H1 (cell line): ENCODE measurements at places on chromosomes 2 and 18.
A peak's percentile ranks its signal among the peaks of the same experiment; 100 is the strongest.

DNA sequence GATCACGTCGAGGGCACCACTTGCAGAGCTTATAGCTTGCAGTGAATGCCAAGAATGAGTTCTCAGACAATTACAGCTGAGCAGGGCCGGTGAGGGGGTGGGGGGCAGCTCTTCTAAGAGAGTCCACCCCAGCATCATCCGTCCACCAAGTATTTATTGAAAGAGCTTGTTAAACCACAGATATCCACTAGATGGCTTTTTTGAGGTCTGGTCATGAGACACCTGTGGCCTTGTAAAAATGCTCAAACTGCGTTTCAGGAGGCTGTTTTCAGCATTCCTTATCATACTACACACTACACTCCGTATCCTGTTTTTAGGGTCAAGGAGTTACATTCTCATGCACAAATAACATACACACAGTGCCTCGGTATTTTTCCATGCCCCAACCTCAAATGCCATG is 51.5 kb downstream of the DNAJC10 start:
- H3K27me3 ChIP-seq, result no peaks in the 10 kb centered on the region
- H3K4me3 ChIP-seq, result no peak overlapping the region
- no peak overlapping the region for H3K27ac ChIP-seq
- H3K4me1 ChIP-seq, result no peaks in the 10 kb centered on the region
- peaks cover 25% of the 10 kb centered on the region for H3K36me3 ChIP-seq

DNA sequence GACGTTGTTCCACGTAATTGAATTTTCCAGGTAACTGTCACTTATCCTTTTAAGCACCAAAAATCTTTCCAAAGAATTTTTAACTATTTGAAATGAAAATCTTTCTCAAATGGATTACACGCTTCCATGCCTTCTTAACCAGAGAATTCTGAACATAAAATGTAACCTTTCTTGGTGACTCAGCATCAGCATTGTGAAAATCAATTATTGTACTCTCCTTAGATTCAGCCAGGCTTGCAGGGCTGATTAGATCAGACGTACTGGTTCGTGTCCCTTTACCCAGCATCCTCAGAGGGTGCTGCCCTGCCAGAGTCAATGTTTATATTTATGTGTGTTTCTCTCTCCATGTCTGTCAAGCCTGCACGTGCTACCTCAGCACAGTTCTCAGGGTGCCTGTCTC is 623.9 kb downstream of the CNTNAP5 start:
- H3K27me3 ChIP-seq, result no peaks in the 10 kb centered on the region
- no peak overlapping the region for H3K27ac ChIP-seq
- DNase-seq, result no peak
- H3K36me3 ChIP-seq, result no peaks in the 10 kb centered on the region

DNA sequence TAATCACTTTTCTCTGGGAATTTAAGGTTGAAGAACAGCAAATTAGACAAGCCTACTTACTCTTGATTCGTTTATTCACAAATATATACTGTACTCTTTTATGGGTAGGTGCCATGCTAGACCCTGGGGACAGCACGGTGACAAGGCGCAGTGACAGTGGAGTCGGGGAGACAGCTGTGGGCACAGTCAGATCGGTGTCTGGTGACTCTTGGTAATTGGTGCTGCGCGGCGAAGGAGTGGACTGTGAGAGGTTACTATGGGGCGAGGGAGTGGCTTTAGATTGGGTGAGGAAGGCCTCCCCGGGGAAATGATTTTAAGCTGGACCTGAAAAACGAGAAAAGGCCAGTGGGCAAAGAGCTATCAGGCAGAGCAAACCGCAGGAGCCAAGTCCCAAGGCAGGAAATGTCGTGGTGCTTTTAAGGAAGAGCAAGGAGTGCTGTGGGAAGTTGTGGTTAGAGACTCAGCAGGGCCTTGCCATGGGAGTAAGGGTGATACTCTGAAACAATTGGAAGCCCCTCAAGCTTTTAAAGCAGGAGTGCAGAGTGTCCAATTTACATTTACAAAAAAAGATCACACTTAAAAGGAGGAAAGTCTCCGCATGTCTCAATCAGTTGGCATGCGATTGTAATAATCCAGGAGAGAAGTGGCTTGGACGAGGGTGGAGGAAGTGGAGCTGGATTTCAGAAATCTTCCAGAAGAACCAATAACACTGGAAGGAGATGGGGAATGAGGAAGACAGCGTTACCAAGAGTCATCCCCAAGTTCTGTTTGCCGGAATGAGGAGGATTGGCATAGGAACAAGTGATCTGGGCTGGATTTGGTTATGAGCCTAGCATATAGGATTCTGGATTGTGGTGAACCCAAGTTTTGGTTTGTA is 36.1 kb upstream of the TXNDC2 start:
- no peak overlapping the region for H3K27ac ChIP-seq
- no peak for DNase-seq
- no peaks in the 10 kb centered on the region for H3K36me3 ChIP-seq
- no peak overlapping the region for H3K4me3 ChIP-seq

DNA sequence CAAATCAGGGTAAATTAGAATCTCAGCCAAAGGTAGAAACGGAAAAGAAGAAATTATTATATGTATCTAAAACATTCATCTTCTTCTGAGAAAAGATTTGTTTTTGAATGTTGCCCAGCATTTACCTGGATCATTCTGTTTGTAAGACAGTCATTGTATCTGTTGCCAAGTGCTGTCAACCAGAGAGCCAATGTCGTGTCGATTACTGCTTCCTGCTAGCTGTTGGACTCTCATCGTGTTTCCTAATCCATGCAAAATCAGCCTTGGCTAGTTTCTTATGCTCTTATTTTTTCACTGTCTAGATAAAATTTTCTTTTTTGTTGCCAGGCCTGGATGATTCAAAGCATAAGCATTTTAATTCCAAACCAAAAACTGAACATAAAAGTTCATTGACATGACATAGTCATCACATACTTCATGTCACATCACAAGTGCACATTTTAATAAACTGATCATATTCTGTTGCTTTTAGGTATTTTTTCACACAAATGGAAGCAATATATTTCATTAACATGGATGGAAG is 202.3 kb downstream of the KCNH7 start:
- H3K4me3 ChIP-seq, result no peak overlapping the region
- H3K4me1 ChIP-seq, result no peaks in the 10 kb centered on the region
- no peaks in the 10 kb centered on the region for H3K36me3 ChIP-seq
- H3K27me3 ChIP-seq, result no peaks in the 10 kb centered on the region

GRCh38 chr2:112255875-112256274 is 1.0 kb upstream of the ZC3H8 start:
- H3K27me3 ChIP-seq, result no peaks in the 10 kb centered on the region
- no peaks in the 10 kb centered on the region for H3K4me1 ChIP-seq
- H3K4me3 ChIP-seq, result no peak overlapping the region
- H3K36me3 ChIP-seq, result no peaks in the 10 kb centered on the region

DNA sequence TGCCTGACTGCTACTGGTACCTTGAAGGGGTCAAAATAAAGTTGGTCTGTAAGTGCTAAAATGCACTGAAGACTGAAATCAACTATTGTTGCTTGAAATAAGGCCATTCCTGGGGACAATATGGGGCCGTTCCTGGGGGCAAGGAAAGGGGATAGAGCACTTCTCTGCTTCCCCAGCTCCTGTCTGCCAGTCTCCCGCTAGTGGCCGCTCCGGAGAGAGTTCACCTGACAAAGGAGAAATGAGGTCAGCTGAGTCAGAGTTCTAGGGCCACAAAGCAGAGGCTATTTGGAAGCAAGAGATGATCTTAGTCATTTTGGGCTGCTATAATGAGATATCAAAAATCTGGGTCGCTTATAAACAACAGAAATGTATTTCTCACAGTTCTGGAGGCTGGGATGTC is 345.9 kb downstream of the TSN start:
- no peak for DNase-seq
- no peaks in the 10 kb centered on the region; the same call in 1 of the 2 replicates for H3K4me1 ChIP-seq
- no peaks in the 10 kb centered on the region for H3K36me3 ChIP-seq
- no peak overlapping the region for H3K4me3 ChIP-seq

DNA sequence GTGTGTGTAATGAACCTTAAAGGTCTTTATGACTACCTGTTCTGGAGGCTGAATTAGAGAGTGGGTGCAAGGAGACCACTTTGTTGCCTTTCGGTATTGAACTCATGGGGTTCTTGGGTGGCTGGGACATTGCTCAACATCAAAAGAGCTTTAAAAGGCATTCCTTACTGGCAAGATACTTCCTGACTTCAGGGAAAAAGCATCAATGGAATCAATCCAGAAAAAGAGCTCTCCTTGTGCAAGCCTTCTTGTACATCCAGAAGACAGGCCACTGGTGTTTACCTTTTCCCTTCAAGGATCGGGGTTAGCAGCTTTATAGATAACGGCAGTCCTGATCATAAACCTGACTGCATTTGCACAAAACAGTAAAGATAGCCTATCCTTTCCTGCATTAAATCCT is 9.5 kb downstream of the PNO1 start:
- H3K27ac ChIP-seq, result no peak overlapping the region
- no peaks in the 10 kb centered on the region for H3K27me3 ChIP-seq
- peaks cover 30% of the 10 kb centered on the region for H3K36me3 ChIP-seq
- DNase-seq, result no peak
- no peak overlapping the region for H3K4me3 ChIP-seq

GRCh38 chr2:14554849-14555545 is 77.5 kb upstream of the LRATD1 start:
- H3K27ac ChIP-seq, result no peak overlapping the region
- H3K4me1 ChIP-seq, result no peaks in the 10 kb centered on the region
- no peak for DNase-seq
- no peak overlapping the region for H3K4me3 ChIP-seq

GRCh38 chr2:75348307-75348706 is 149.0 kb upstream of the TACR1 start:
- DNase-seq, result no peak
- H3K4me1 ChIP-seq, result peaks cover 11% of the 10 kb centered on the region
- H3K27ac ChIP-seq, result no peak overlapping the region
- H3K4me3 ChIP-seq, result no peak overlapping the region
- H3K27me3 ChIP-seq, result no peaks in the 10 kb centered on the region
- no peaks in the 10 kb centered on the region for H3K36me3 ChIP-seq

GRCh38 chr2:221792971-221793521 is 220.9 kb upstream of the EPHA4 start:
- no peak overlapping the region for H3K4me3 ChIP-seq
- H3K27ac ChIP-seq, result peak overlapping the region; percentile 13; the same call in 1 of the 2 replicates
- no peaks in the 10 kb centered on the region for H3K36me3 ChIP-seq
- H3K4me1 ChIP-seq, result peaks cover 17% of the 10 kb centered on the region; the same call in 1 of the 2 replicates
- DNase-seq, result peak; percentile 58
- H3K27me3 ChIP-seq, result no peaks in the 10 kb centered on the region

- no peak overlapping the region for H3K27ac ChIP-seq
- H3K4me1 ChIP-seq, result no peaks in the 10 kb centered on the region
- no peak for DNase-seq
- H3K27me3 ChIP-seq, result no peaks in the 10 kb centered on the region
These were observed 544.4 kb upstream of the DSEL start for GRCh38 chr18:68060871-68061270.

- H3K27me3 ChIP-seq, result no peaks in the 10 kb centered on the region
- DNase-seq, result no peak
- no peak overlapping the region for H3K4me3 ChIP-seq
- H3K36me3 ChIP-seq, result no peaks in the 10 kb centered on the region
- H3K27ac ChIP-seq, result no peak overlapping the region
These were observed 115.3 kb upstream of the RBBP8 start for GRCh38 chr18:22817844-22818243.

GRCh38 chr2:215693999-215694580 is 258.2 kb upstream of the FN1 start:
- H3K4me3 ChIP-seq, result no peak overlapping the region
- H3K4me1 ChIP-seq, result no peaks in the 10 kb centered on the region
- DNase-seq, result no peak
- H3K27me3 ChIP-seq, result no peaks in the 10 kb centered on the region

GRCh38 chr18:36777566-36777965 is 51.2 kb downstream of the TPGS2 start:
- H3K4me1 ChIP-seq, result no peaks in the 10 kb centered on the region
- H3K36me3 ChIP-seq, result no peaks in the 10 kb centered on the region
- H3K27me3 ChIP-seq, result no peaks in the 10 kb centered on the region
- no peak for DNase-seq

DNA sequence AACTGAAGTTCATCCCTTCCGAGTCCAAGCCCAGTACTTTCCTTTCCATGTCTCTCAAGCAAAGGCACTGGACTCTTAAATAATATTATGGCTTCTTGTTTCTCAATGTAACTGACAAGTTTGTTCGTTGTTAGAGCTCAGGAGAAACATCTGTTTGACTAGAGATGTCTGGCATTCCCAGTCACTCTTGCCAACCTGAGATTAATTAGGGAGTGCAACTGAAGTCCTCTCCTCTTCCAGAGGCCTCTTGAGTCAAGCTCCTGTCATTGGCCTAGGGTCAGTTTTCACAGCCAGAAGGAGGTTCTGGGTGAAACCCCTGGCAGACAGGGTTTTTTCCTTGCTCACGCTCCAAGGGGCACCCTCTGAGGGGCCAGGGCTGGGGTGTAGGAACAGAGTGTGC is 196.1 kb downstream of the AGPS start:
- H3K27me3 ChIP-seq, result no peaks in the 10 kb centered on the region
- no peaks in the 10 kb centered on the region for H3K4me1 ChIP-seq
- H3K27ac ChIP-seq, result no peak overlapping the region
- no peaks in the 10 kb centered on the region for H3K36me3 ChIP-seq
- H3K4me3 ChIP-seq, result no peak overlapping the region
- DNase-seq, result no peak

DNA sequence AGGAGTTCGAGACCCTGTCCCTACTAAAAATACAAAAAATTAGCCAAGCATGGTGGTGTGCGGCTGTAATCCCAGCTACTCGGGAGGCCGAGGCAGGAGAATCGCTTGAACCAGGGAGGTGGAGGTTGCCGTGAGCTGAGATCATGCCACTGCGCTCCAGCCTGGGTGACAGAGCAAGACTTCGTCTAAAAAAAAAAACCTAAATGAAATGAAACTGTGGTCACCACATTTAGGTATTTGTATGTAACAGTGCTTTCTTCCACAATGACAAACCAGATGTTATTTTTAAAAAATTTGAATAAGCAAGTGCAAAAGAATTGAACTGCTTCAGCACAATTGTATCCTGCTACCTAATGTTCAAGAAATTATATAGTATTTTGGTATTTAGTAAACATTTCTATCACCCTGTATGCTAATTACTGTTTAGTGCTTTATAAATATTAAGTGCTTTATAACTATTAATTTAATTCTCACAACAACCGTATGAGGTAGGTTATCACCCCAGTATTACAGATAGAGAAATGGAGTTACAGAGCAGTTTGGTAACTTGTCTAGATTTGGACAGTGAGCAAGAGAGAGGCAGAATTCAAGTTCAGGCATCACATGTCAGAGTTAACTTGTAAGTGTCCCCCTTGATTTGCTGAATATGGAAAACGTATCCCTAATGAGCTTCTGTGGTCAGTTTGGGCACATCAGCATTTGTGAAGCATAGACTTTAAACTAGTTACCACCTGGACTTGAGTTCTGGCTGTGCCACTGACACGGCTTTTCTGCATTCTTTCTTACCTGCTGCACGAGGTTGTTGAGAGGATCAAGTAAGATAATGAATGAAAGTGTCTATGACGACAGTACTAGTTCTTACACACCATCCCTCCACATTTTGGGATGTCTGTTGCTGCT is 14.4 kb downstream of the PHLPP1 start:
- H3K27ac ChIP-seq, result no peak overlapping the region
- peaks cover 3% of the 10 kb centered on the region; the same call in 1 of the 2 replicates for H3K36me3 ChIP-seq
- peaks cover 2% of the 10 kb centered on the region; the same call in 1 of the 2 replicates for H3K4me1 ChIP-seq
- no peak overlapping the region for H3K4me3 ChIP-seq
- no peaks in the 10 kb centered on the region for H3K27me3 ChIP-seq
- no peak for DNase-seq

- no peaks in the 10 kb centered on the region for H3K36me3 ChIP-seq
- H3K27me3 ChIP-seq, result no peaks in the 10 kb centered on the region
- H3K4me1 ChIP-seq, result peaks cover 10% of the 10 kb centered on the region
- no peak overlapping the region; the same call in 1 of the 2 replicates for H3K27ac ChIP-seq
These were observed 6.6 kb upstream of the PTMA start for GRCh38 chr2:231701456-231702373.
